ENCODE measurements at places on chromosomes 11 and 22. TPM values are rescaled to one million over a fixed set of nuclear protein-coding genes. Genes with fewer than 3 reads are reported as not detected.
A peak's percentile ranks its signal among the peaks of the same experiment; 100 is the strongest.

GRCh38 chr11:62338218-62338617, 970 bp downstream of the ASRGL1 start:
- DNase-seq, result no peak

- peak; percentile 64 for DNase-seq
Measured at GRCh38 chr11:111978028-111978771, 41.1 kb downstream of the DIXDC1 start.

- DNase-seq, result no peak
Measured at GRCh38 chr22:34437140-34437539, 516.9 kb upstream of the LARGE1 start.

DNA sequence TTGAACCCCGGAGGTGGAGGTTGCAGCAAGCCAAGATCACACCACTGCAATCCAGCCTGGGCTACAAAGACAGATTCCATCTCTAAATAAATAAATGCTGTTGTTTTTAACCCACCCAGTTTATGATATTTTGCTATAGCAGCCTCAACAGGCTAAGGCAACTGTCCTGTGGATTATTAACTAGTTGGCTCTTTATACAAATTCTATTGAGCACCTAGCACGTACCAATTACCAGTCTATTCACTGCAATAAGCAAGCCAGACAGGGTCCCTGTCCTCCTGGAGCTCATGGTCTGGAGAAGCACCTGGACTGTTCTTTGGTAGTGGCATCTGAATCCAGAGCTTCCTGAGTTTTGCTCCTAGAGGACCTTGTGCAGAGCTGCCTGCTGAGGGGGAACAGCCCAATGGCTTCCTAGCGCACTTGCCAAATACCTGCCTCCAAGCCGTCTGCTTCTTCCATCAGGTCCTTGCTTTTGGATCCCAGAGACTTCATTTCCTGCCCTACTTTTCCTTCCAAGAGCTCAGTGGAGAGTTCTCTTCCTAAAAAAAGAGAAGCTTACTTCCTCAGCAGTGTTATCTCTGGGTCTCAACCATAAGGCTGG, 49.9 kb upstream of the MICAL2 start:
- DNase-seq, result no peak

The JAML gene
- total RNA-seq, result not detected

- DNase-seq, result no peak
Measured at GRCh38 chr11:10855295-10855694, 2.6 kb downstream of the ZBED5 start.

DNA sequence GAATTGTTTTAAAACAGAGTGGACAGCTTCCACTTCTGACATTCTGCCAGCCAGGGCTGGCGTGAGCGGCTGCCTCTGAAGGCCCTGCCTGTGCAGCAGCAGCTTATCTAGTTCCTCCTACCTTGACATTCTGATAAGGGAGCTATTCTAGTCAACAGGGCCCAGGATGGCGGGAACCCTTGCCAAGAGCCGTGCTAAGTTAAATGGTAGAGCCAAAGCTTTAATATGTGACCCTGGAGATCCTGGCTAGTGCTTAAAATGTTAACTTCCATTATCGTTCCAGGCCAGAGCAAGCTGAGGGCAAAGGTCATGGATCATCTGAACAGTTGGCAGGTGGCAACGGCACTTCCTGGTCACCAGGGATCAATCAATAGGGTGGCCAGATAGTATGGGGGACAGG, 3.5 kb downstream of the KCNJ5 start:
- DNase-seq, result no peak

DNA sequence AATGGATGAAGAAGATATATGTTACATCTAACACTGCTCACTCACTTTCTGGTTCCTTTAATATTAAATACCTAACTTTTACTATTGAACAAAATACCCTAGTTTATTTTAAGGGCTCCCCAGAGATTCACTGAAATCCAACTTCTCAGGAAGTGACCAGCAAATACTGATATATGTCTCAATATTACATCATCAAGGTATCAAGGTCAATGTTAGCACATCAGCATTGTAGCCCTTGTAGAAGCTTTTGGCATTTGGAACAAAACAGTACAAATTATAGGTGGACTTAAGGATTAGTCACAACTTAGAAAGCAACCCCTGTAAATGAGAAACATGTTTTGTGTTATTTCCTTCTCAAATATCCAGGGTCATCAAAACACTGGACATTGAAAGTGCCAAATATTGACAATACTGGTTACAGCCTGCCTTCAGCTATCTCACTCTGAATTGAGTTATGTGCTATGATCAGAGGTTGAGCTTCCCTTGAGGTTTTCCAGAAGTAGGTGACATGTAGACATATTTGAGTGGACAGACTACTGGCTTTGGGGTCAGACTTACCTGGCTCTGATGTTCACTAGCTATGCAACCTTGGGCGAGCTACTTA, 1.9 kb upstream of the ATL3 start:
- no peak for DNase-seq

The KRTAP5-11 gene
- not detected for total RNA-seq

- DNase-seq, result no peak
Measured at GRCh38 chr11:122363296-122363695, 247.3 kb upstream of the BLID start.

- DNase-seq, result no peak
Measured at GRCh38 chr11:8805296-8805695, 105.7 kb upstream of the AKIP1 start.

The SSTR3 gene
- under 0.01 TPM for total RNA-seq

DNA sequence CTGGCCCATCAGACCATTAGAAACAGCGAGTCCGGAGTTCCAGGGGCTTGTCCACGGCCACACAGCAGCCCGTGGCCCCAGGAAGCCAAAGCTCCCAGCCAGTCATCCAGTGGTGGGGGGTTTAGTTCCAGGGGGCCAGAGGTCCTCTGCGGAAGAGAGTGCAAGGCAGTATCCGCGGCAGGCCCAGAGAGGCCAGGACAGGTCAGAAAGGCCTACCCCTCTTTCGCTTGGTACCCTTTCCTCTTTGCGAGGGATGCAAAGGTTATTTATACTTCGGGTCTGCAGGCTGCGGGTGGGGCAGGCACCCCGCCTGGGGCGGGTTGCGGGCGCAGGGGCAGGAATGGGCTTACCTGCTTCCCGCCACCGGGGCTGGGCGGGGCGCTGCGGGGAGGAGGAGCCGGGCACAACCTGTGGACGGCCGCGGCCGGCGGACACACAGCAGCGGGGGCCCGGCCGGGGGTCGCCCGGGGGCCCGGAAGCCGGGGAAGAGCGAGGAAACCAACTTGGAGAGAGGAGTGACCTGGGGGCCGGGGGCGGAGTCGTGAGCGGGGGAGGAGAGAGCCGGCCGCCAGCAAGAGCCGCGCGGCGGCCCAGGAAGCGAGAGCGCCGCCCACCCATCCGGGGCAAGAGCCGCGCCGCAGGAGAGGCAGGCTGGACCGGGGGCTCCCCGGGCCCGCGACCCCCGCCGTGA, at the start of gene SH3BP1:
SH3BP1 (plus strand) TSS at position 600 of the 691 bp plus-strand sequence. CDS start 119 bp downstream, outside the sequence.
- DNase-seq, result no peak

DNA sequence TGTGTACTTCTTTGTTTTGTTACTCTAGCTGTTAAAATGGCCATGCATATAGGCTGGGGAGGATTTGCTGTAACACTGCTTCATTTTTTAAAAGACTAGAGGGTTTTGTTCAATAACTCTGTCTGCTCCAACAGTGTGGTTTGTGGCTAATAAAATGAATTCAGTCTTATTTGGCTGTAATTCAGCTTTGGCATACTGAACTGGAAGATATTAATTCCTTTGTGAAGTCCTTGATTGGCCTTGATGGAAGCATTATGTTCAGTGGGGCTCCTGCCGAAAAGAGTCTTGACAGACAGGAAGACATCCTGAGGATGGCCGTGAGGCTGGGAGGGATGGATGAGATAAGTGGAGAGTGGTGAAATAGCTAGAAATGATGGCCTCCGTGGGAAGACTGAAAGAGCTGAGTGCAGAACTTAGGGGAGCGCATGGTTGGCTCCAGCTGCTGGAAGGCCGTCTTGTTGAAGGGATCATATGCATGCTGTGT, 44.8 kb upstream of the MYO18B start:
- DNase-seq, result no peak

DNA sequence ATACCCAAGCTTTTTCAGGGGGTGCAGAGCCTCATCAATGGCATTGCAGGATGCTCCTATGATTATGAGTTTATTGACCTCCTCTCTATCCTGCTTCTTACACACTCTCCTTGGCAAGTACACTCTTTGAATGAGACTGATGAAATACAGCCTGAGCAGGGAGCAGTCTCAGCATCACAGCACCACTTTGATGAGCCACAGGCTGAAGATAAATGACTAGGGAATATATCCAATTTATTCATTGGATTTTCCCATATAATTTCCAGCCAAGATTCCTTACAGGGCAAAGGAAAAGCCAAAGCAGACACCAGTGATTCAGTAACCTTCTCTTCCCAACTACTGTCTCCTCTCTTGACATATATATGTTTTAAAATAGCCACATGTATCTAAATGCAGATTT, 79.2 kb downstream of the CASP12 start:
- DNase-seq, result no peak

DNA sequence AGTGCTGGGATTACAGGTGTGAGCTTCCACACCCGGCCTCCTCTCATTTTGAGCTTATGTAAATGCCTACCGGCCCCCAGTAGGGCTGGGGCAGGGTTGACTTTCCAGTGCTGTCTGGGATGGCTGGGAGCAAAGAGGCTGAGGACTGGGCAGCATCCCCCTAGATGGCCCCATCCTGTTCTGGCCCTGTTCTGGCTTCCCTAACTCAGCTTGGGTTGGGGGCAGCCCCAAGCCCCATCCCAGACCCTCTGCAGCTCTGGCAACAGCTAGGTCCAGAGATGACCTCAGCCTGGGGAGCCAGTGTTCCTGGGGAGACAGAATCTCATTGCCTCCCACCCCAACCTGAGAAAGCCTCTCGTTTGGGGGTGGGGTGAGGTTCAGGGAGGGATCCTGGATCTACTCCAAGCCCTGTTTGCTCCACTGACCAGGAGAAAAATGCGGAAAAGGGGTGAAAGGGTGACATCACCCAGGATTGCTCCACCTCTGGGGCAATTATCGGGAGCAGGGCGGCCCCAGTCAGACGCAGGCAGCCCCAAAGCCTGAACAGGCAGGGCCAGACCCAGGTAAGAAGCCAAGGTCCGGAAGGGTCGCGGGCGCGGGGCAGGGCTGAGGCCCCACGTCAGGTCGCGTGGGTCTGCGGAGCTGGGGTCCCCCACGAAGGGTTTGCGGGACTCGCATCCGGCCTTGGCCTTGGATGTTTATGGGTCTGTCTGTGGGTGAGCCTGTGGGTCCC, at the start of gene PNPLA2:
PNPLA2 (plus strand) TSS at position 519 of the 733 bp plus-strand sequence. CDS start 805 bp downstream, outside the sequence.
- DNase-seq, result no peak

GRCh38 chr11:1553808-1554594, 18.1 kb downstream of the DUSP8 start:
- no peak for DNase-seq

DNA sequence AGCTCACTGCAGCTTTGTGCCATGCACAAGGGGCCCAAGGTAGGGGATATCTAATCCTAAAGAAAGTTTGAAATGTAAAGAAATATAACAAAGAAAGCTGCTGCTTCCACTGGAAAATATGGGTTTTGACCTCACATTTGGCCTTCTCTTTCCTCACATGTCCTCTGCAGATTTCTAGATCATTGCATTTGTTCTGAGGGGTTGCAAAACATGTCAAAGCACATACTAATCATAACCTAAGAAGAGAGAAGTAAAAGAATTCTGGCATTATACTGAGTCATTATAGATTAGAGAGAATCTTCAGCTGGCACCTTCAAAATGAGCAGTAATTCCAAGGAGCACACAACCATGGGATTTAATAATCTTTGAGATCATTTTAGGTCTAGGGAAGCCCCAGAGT, 92.5 kb upstream of the CHRM4 start:
- DNase-seq, result no peak

- no peak for DNase-seq
Measured at GRCh38 chr11:126698576-126698975, 302.0 kb downstream of the KIRREL3 start.

The AIFM3 gene
- 0.18 TPM for total RNA-seq

GRCh38 chr11:47523490-47524225, 29.3 kb downstream of the CELF1 start:
- peak; percentile 87 for DNase-seq

The TLCD5 gene
- 11.5 TPM for total RNA-seq

DNA sequence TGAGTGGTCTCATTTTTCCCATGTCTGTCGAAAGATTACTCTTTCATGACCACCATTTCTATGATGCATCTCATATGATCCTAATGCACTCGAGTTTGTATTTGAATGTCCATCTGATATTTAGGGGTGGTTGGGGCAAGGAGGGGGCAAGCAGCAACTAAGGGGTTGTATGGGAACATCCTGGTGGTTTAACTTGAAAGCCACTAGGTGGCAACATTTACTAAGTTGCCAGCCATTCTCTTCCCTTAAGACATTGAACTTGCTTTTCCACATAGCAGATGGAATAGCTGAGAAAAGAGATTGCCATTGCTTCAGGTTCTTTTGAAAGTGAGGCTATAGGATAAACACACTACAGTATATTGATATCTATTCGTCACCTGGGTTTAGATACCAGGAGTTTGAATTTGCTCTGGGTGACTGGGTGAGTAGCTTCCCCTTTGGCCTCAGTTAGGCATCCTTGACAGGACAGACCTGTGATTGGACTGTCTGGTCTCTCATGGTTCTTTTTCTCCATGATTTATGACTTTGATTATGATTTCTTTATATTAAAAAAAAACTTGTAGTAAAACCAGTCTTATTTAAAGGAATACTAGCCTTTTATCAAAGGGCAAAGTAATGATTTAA, 32.4 kb downstream of the NF2 start:
- peak; percentile 73 for DNase-seq

The PATE2 gene
- not detected for total RNA-seq

DNA sequence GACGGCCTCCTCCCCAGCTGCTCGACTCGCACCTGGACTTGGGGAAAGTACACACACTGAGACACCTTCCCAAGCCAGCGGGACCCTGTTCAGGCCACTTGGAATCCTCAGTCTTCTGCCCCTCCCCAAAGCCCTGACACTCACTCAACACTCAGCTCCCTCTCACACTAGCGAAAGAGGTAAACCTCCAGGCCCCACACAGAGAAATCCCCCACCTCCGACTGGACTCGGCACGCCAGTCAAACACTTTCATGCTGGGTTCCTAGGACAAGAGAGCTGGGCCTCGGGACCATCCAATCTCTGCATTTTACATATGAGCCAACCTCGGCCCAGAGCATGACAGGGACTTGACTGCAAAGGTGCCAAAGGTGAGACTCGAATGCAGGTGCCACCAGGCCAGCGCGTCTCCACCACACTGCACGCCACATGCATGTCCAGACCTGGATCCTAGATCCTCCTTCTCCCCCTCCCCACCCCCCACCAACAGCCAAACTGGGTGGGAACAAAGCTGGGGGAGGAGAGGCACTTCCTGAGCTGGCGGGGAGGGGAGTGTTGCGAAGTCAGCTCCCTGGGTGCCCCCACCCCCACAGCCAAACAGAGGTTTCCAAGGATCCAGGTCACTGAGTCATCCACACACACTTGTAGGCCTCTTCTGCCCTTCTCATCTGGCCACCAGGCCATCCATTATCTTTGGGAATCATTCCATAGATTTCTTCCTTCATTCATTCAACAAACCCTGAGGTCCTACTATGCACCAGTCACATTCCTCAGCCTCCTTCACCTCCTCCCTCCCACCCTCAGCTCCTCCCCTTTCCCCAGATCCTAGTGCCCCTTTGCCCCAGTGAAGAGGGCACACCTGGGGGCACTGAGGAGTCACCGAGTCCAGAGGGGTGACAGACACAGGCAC, 10.7 kb upstream of the CD5 start:
- DNase-seq, result peak; percentile 12

- no peak for DNase-seq
Measured at GRCh38 chr11:10441652-10442503, 13.2 kb upstream of the AMPD3 start.

The OAF gene
- 10.8 TPM for total RNA-seq

- DNase-seq, result peak; percentile 21
Measured at GRCh38 chr11:86212019-86212611, 32.4 kb upstream of the EED start.

The OR51I1 gene
- total RNA-seq, result not detected

- DNase-seq, result no peak
Measured at GRCh38 chr11:81874635-81875034, 859.0 kb downstream of the FAM181B start.

Data from IMR-90 (cell line).